ENCODE measurements at places on chromosomes 4 and X.

DNA sequence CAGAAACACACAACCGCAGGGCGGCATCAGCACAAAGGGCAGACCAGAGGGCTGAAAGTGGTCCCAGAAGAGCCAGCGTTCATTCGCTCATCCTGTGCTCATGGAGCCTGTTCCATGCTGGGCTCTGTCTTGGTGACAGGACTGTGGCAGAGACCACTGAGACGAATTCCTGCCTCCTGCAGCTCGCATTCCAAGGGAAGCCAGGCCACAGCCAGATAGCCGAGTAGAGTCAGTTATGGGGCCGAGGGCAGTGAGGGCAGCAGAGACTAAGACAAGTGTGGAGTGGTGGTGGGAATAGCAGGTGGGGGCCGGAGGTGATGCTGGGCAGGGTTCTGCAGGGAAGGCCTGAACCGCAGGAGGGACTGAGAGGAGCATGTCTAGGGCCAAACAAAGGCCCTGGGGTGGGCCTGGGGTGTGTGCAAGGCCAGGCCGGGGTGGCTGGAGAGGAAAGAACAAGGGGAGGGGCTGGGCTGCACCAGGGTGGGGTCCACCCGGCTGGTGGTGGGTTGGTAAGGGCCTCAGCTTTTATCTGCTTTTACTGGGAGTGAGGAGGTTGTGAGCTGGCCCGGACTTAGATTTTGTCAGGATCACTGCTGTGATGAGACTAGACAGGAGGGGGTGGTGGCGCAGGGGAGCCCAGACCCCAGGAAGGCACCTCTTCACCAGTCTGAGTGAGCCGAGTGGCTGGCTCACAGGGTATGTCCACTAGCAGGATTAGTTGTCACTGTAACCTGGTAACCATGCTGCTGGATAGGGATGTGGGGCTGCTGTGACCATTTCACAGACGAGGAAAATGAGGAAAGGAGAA lies 6.3 kb downstream of the PSAPL1 start:
- no peak for DNase-seq

- DNase-seq = no peak
Measured at GRCh38 chr4:14653338-14653737, 348.9 kb upstream of the CPEB2 start.

- no peak for DNase-seq
Measured at GRCh38 chr4:123838474-123838873, 441.9 kb downstream of the SPRY1 start.

- DNase-seq = no peak
Measured at GRCh38 chr4:181189751-181190150, 1053.5 kb upstream of the TENM3 start.

DNA sequence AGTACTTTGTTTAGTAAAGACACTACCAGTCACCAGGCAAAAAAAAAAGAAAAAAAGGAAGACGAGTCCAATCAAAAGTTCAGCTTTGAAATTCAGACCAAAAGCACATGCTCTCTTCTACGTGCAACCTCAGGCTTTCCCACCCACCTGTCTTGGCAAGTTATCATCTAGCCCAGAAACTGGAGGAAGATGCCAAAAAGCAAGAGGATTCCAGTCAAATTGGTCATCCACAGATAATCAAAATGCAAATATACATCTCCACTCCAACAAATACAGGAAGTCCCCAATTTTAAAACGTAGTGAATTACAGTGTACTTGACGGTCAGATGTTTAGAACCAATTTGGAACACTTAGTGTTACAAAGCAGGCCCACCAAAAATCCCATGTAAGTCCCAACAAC lies 96.5 kb downstream of the PALLD start:
- DNase-seq = no peak

All from DMS79 treated with DMSO at 0.1 percent for 48 hours (cell line).